ENCODE measurements at places on chromosomes 2 and 18. TPM values are rescaled to one million over a fixed set of nuclear protein-coding genes. Genes with fewer than 3 reads are reported as not detected.

Gene GPBAR1
- total RNA-seq = 0.20 TPM

Gene CNGA3
- not detected for total RNA-seq

Gene AKAIN1
- not detected for total RNA-seq

Gene CDKL4
- total RNA-seq = not detected

Gene CDK15
- total RNA-seq = not detected

Gene CYP20A1
- total RNA-seq = 6.9 TPM

Gene C2orf78
- not detected for total RNA-seq

Data from PC-9 (cell line).